ENCODE measurements at places on chromosomes 12 and 14. TPM values are rescaled to one million over a fixed set of nuclear protein-coding genes. Genes with fewer than 3 reads are reported as not detected.

DNA sequence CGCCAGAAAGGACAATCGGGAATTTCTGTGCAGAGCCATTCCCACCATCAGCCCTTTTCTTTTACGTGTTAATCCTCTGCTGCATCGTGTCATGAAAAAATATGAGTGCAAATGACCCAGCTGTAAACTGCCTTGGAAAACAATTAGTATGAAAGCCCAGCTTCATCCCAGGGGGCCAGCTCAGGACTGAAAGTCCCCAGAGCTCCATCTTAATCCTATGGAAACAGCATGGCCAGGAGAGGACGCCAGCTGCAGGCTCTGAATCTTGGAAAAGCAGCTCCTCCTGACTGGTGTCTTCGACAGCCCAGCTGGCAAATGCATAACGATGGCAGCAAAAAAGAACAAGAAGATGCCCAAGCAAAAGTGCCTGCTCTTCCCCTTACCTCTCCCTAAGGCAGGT is 191.5 kb downstream of the NTF3 start:
- H3K27ac ChIP-seq: no peak overlapping the region
- no peaks in the 10 kb centered on the region for H3K4me1 ChIP-seq
- H3K4me3 ChIP-seq: no peak overlapping the region

Gene OAS2
- total RNA-seq: 8.0 TPM

DNA sequence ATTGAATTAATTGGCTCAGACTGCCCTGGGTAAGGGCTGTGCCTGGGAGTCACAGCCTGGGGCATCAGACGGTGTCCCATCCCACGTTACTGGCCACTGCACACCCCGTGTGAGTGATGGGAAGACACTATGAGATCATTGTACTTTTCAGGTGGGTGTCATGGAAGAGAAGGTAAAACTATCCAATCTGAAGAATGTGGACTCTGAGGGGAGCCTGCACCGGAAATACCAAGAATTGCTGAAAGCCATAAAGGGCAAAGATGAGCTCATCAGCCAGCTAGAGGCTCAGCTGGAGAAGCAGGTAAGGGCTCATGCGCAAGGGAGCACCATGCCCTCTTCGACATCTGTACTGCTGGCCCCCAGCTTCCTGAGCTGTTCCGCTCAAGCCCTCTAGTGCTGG is 24.0 kb downstream of the PLEKHH1 start:
- H3K4me3 ChIP-seq: no peak overlapping the region
- no peak for DNase-seq
- H3K4me1 ChIP-seq: no peaks in the 10 kb centered on the region
- H3K27ac ChIP-seq: no peak overlapping the region
- H3K36me3 ChIP-seq: no peaks in the 10 kb centered on the region
- no peaks in the 10 kb centered on the region for H3K27me3 ChIP-seq

Gene CLEC9A
- not detected for total RNA-seq

DNA sequence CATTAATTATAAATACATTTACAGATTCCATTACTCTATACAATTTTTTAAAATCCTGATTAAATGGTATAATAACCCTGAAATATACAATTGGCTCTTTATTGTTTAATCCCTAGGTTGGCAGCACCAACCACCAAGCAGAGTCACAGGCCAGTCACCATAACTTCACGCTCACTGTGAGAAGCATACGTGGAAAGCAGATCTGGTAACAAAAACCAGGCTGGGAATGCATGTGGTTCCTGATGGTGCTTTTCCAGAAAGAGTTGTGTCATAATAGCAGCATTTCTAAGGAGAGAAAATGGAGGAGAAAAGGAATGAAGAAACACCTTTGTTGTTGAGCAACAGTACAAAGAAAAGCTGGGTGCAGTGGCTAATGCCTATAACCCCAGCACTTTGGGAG is 66.1 kb downstream of the SIX6 start:
- no peaks in the 10 kb centered on the region for H3K4me1 ChIP-seq
- H3K36me3 ChIP-seq: no peaks in the 10 kb centered on the region
- no peak overlapping the region for H3K27ac ChIP-seq
- no peaks in the 10 kb centered on the region for H3K27me3 ChIP-seq

GRCh38 chr12:114992443-114992842 is 308.5 kb upstream of the TBX3 start:
- no peaks in the 10 kb centered on the region for H3K27me3 ChIP-seq
- H3K4me3 ChIP-seq: no peak overlapping the region
- H3K4me1 ChIP-seq: no peaks in the 10 kb centered on the region
- no peak for DNase-seq
- no peak overlapping the region for H3K27ac ChIP-seq

DNA sequence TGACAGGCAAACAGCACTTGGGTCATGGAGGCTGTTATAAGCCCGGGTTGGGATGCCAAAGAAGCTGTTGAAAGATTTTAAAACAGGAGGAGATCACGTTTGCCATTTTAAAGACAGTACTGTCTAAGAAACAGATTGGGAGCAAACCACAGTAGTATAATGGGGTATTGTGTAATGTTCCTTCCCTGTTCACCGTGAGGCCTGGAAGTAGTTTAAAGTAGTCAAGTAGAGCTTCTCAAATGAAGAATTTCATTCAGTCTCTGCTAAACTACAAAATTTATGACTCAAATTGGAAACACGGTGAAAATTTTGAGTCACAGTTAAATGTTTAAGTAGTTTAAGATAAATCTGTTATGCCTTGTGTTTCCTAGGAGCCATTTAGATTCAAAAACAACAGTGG is 35.8 kb downstream of the ATP2A2 start:
- H3K27me3 ChIP-seq: no peaks in the 10 kb centered on the region
- H3K4me3 ChIP-seq: no peak overlapping the region
- DNase-seq: no peak
- peaks cover 17% of the 10 kb centered on the region for H3K36me3 ChIP-seq
- H3K27ac ChIP-seq: peak overlapping the region; percentile 69
- H3K4me1 ChIP-seq: peaks cover 6% of the 10 kb centered on the region

GRCh38 chr12:122022393-122023338 is 982 bp downstream of the BCL7A start:
- no peaks in the 10 kb centered on the region for H3K27me3 ChIP-seq
- DNase-seq: no peak
- H3K4me3 ChIP-seq: peak overlapping the region; percentile 97

Gene SLC38A4
- not detected for total RNA-seq
